Stimulated activated CD4-positive, alpha-beta T cell treated with anti-CD3 and anti-CD28 coated beads, Interleukin-2, amount 100 ng/mL, for 24 hours (primary cell): ENCODE measurements at places on chromosomes 11 and 22.

DNA sequence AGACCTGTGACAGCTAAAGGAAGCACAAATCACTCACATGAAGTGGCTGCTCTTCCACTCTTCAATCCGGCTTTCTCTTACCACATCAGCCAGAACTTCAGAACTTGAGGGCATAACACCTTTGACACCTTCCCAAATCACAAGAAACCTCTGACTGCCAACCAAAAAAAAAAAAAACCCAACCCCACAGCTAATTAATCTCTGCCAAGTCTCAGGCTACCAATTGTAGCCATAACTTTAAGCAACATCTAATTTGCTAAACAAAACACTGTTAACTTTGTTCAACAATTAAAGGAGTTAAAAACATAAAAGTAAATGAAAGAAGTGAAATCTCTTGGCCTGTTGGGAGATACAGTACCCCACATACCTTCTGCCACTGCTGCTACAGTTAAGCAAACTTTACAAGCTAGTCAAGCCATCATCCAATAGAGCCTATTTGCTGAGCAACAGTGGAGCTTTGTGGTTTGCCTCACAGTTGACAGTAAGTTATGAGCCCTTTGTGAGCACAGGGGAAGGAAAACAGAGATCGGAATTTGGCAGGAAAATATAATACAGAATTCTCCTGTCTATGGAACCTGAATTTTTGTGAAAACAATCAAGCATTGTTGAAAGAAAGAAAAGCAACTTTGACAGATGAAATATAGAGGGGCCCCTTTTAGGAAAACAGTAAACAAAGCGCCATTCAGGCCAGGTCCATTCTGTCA is at the start of gene SOX6:
Gene SOX6 (minus strand): TSS at position 490 of the 704 bp plus-strand sequence. CDS start 15,298 bp downstream, outside the sequence.
- no peak for DNase-seq

- no peak for DNase-seq
Measured at GRCh38 chr11:132005887-132006286, 635.5 kb downstream of the NTM start.

- peak; percentile 29 for DNase-seq
Measured at GRCh38 chr11:118609380-118610224, 2.2 kb downstream of the PHLDB1 start.

- DNase-seq: no peak
Measured at GRCh38 chr11:86091566-86091965, 22.7 kb upstream of the PICALM start.

DNA sequence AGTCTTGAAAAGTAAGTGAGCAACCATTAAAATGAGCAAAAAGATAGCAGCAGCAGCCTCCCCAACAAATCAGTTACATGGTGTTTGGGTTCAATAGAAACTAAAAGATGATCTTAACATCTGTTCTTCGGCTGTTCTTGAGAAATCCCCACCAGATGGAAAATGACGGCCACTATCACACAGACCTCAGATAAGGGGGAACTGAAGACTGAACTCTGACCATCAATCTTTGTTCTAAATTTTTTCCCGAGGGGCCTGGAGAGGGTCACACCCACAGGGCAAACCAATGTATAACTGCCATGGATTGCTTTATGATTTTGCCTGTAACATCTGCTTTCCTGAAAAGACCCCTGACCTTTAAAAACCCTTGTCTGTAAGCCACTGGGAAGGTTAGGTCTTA is 624.8 kb upstream of the KIRREL3 start:
- DNase-seq: no peak

- DNase-seq: no peak
Measured at GRCh38 chr22:49657974-49658590, 169.6 kb downstream of the BRD1 start.

GRCh38 chr11:133681901-133682300 is 149.6 kb upstream of the OPCML start:
- no peak for DNase-seq

DNA sequence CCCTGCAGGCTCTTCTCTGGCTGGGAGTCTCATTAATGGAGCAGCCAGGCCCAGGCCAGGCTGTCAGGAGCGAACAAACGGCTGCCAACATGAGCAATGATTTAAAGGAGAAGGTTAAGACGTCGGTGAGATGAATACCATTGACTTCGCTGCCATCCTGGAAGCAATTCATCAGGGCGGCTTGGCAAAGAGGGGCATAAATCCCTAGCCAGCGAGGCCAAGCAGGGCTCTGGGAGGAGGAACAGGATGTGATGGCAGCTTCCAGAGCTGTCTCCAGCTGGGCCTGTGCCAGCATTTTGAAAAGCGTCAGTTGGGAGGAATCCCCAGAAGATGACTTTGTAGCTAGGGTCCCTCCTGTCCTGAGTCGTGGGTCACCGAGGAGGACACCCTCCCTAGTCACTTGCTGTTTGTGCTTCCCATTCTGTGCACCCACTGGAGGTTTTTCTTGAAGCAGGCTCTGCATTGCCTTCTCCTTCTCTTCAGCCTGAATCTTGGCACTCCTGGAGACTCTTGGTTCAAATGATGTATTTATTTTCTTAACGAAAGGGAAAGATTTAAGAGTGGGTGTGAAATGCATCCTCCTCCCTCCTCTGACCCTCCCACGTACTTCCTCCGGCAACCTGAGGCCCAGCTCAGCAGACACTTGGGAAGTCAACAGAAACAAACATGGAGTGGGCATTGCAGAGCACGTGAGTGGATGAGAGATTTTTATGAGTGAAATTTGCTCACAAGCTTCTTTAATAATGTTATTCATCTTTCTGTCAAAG is 476.3 kb upstream of the CADM1 start:
- no peak for DNase-seq

GRCh38 chr11:124825876-124826275 is 25.7 kb upstream of the MSANTD2 start:
- DNase-seq: no peak

- DNase-seq: no peak
Measured at GRCh38 chr22:28246397-28246796, 327.3 kb upstream of the PITPNB start.

DNA sequence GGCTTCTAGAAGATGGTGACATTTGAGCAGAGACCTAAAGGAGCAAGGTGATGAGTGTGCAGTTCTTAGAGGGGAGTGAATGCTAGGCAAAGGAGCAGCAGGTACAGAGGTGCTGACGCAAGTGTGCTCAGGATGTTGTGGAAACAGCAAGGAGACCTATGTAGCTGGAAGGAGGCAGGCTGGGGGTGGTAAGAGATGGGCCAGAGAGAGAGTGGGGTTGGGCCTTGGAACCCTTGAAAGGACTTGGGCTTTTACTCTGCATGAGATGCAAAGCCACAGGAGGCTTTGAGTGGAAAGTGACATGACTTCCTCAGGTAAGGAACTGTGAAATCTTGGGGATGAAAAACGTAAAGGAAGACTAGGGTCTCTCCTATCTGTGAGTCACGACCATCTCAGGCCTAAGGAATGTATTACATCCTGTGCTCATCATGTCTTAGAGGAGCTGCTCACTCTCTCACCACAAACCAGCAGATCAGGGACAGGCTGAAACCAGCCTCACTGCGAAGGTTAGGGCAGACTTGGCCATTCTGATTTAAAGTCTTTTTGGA is 65.4 kb downstream of the MICAL2 start:
- DNase-seq: no peak

- DNase-seq: no peak
Measured at GRCh38 chr11:113184498-113184897, 129.9 kb upstream of the TTC12 start.

DNA sequence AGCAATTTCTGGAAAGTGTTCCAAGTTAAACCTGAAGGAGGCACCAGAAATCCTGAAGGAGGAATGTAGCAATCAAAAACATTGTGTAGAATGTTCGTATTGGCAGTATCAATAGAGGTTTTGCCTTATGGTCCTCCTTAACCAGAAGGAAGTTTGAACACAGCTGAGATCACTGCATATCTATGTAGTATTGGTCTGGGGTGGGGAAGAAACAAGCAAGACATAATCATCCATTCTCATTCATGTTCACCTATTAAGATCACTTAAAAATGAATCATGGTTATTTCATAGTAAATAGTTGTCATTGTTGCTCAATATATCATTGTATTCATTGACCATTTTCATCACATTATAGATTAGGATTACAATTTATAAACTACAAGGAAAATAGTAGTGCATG is 160.5 kb downstream of the DDX10 start:
- no peak for DNase-seq

GRCh38 chr11:35800970-35801953 is 138.7 kb downstream of the TRIM44 start:
- DNase-seq: no peak

GRCh38 chr11:45210846-45211245 is 64.4 kb downstream of the PRDM11 start:
- no peak for DNase-seq

DNA sequence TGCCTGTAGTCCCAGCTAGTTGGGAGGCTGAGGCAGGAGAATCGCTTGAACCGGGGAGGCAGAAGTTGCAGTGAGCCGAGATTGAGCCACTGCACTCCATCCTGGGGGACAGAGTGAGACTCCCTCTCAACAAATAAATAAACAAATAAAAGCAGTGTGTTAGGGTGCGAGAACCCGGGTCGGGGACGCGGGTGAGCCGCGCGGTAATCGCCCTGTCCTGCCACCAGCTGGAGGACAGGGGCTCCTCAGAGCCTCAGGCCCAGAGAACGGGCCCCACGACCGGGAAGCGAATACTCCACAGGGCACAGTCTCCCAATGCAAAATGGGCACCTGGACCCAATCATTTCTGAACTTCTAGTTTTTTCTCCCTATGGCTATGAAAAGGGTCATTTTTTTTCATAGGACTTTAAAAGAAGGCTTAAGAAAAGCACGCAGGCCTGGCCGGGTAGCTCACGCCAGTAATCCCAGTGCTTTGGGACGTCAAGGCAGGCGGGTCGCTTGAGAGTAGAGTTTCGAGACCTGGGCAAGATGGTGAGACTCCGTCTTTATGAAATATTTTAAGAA is 744 bp upstream of the MCM5 start:
- peak; percentile 31 for DNase-seq

GRCh38 chr22:22753526-22754267 is 109.3 kb downstream of the GGTLC2 start:
- DNase-seq: peak; percentile 76

- DNase-seq: no peak
Measured at GRCh38 chr11:39804271-39804670, 1655.2 kb downstream of the LRRC4C start.

DNA sequence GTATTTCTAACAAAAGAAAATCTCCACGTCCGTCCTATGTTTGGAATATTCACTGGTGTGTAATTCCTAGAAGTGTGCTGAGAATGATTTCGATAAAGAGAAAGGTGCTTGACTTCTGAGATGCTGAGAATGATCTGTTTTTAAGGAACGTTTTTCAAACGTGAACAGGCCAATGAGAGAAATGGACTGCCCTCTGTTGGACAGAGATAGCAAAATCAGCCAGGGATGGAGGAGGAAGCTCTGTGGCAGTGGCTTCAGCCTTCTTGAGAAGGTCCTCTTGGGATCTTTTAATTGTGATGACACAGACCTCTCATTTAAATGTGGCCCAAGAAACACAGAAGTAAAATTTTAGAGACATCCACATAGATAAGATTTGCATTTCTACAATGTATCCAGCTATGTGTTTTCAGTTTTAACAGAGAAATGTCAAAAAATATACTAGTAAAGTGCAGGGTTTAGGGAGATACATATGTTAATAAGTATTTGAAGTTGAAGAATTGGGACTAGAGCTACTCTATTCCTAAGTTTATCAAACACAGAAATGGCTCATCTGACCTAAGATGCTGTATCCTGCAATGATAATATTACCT is 84.0 kb upstream of the RCN1 start:
- no peak for DNase-seq

- no peak for DNase-seq
Measured at GRCh38 chr11:5923427-5923776, 18.6 kb upstream of the OR56A3 start.

GRCh38 chr11:9069862-9070470 is 21.4 kb downstream of the SCUBE2 start:
- no peak for DNase-seq
